ENCODE measurements at places on chromosomes 6 and 20. TPM values are rescaled to one million over a fixed set of nuclear protein-coding genes. Genes with fewer than 3 reads are reported as not detected.

Gene WFDC2
- total RNA-seq: not detected

Gene DLK2
- 7.8 TPM for total RNA-seq

Gene SYCP2
- total RNA-seq: 0.33 TPM

Gene NANP
- total RNA-seq: 8.4 TPM

Gene TPX2
- total RNA-seq: 115 TPM

Gene MAVS
- 27.0 TPM for total RNA-seq

Gene CASS4
- 0.08 TPM for total RNA-seq

Gene DSP
- 39.6 TPM for total RNA-seq

Data from A549 treated with ZK216348 at 1 μM for 4 hours (cell line).